Kidney glomerular epithelial cell (primary cell): ENCODE measurements at places on chromosomes 7 and 10.

DNA sequence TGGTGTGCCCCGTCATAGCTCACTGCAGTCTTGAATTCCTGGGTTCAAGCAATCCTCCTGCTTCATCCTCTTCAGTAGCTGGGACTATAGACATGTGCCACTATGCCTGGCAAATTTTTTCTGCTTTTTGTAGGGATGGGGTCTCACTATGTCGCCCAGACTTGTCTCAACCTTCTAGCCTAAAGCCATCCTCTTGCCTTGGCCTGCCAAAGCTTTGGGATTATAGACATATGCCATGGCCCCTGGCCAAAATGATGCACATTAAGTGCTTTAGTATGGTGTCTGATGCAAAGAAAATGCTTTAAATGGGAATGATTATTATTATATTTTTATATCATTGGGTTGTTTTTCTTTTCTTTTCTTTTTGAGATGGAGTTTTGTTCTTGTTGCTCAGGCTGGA is 33.2 kb upstream of the VCL start:
- no peak for DNase-seq

GRCh38 chr10:113128450-113129070 is 178.5 kb downstream of the TCF7L2 start:
- DNase-seq, result no peak

DNA sequence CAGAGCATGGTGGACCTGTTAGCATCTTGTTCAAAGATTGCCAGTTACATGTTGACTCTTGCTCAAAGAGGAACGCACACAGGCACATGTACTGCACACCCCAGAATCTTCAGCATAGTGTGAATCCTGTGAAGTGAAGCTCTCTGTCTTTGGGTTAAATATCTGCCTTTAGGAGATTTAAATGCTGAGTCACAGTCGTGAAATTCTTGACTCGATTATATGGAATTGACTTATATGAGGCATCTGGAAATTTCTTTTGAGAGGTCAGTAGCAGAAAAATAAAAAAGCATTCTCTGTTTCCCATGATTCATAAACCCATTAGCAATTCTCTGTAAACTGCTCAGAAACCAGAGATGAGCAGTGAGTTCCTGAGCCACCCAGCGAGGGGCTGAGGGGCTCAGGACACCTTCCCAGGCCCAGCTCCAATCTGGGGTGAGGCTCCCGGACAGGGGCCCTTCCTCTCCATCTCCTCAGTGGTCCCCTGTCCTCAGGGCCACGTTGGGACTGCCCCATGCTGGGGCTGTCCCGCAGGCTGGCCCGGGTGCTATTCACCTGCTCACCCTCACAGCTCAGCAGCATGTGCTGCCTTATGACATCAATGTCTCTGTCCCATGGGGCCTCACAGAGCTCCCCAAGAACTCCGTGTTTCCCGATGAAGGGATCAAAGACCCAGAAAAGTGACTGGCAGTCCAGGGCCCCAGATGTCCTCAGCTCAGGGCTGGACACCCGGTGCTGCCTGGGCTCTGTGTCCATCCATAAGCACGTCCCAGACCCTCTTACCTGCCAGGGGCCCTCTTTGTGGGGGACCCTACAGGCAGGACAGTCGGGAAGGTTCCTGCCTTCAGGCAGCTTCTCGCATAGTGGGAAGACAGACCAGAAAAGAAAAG is 50.0 kb upstream of the INSIG1 start:
- no peak for DNase-seq

GRCh38 chr10:12724807-12725579 is 276.5 kb downstream of the CCDC3 start:
- no peak for DNase-seq

GRCh38 chr10:126224967-126225671 is 163.2 kb downstream of the ADAM12 start:
- no peak for DNase-seq

DNA sequence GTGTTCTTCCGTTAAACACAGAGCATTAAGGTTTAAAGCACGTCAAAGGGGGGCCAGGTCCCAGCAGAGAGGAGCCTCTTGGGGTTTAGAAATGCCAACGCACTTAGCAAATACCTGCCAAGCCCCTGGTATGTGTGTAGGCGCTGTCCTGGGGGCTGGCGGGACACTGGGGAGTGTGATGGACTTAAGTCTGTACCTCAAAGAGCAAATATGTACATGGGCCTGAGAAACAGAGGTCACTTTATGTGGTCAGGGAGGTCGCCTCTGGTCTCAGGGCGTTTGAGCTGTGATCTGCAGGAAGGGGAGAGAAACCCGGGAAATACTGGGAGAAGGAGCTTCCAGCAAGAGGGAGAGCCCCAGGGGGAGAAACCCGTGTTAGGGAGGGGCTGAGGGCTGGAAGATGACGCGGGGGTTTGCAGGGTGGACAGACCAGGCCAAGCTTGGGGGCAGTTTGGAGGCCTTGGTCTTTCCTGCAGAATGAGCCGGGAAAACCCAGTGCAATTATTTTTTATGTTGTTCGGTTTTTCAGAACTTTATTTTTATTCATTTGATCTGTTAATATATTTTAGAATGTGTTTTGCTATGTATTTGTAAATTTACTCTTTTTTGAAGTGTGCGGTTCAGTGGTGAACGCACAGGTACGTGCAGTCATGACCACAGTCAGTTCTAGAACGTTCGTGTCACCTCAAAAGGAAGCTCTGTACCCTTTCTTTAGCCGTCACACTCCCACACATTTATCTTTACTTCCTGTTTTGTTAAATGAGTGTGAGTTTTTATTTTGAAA is 441.4 kb upstream of the FOXK1 start:
- DNase-seq, result no peak

GRCh38 chr7:128380483-128381106 is 19.1 kb upstream of the PRRT4 start:
- DNase-seq, result no peak

DNA sequence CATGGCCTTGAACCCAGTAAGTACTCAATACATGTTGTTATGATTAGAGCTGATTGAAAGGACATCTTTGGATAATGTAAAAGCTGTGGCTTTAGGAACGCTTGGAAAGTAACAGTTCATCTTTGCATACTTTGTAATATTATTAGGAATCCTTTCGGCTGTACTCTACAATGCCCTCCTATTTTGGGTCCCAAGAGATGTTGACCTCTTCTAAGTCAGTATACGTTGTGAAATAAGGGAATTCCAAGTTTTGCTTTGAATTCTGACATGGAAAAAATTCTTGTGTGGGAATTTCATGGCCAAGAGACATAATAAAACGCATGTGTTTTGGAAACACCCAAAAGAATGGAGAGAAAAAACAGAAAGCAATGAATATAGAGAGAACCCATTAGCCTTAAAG is 7.7 kb downstream of the AGR3 start:
- no peak for DNase-seq

- no peak for DNase-seq
Observed at GRCh38 chr7:87128861-87129267, 23.4 kb upstream of the DMTF1 start.

- DNase-seq, result no peak
Observed at GRCh38 chr10:113068178-113068890, 118.3 kb downstream of the TCF7L2 start.

DNA sequence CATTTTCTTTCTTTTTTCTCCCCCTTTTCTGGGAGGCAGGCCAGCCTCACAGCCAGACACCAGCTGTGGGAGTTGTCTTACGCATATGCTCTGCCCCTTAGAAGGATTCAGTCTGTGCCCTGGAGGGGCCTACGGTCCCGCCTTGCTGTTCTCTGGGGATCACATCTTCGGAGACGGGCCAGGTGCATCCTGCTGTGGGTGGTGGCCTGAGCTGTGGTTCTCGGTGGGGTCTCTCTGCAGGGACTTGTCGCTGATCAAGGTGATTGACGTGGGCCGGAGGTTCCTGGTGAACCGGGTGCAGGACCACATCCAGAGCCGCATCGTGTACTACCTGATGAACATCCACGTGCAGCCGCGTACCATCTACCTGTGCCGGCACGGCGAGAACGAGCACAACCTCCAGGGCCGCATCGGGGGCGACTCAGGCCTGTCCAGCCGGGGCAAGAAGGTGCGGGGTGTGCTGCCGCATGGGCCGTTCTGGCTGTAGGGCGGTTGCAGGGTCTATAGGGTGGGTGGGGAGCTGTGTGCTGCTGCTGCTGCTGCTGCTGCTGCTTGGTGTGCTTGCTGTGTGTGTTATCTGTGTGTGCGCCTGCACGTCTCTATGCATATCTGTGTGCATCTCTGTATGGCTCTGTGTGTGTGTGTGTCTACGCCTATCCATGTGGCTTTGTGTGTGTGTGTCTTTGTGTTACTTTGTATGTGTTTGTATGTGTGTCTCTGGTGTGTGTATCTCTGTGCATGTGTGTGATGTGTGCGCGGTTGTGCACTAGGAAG is 17.9 kb downstream of the PFKFB3 start:
- no peak for DNase-seq

DNA sequence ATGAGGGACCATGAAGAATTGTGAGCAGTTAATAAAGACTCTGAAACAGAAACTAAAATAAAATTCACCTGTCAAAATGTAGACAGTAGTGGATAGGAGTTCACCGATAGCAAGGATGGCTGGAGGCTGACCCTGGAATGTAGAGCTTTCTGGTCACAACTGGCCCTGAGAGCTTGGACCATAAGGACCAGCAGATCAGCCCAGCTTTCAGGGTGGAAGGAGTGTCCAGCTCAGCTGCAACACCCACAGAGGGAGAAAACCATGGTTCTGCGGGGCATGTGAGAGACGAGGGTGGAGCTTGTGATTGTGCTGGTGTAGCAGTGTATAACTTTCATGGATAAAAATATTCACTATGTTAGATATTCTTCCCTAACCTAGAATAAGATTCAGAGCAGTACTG is 199.9 kb downstream of the KCND2 start:
- no peak for DNase-seq

DNA sequence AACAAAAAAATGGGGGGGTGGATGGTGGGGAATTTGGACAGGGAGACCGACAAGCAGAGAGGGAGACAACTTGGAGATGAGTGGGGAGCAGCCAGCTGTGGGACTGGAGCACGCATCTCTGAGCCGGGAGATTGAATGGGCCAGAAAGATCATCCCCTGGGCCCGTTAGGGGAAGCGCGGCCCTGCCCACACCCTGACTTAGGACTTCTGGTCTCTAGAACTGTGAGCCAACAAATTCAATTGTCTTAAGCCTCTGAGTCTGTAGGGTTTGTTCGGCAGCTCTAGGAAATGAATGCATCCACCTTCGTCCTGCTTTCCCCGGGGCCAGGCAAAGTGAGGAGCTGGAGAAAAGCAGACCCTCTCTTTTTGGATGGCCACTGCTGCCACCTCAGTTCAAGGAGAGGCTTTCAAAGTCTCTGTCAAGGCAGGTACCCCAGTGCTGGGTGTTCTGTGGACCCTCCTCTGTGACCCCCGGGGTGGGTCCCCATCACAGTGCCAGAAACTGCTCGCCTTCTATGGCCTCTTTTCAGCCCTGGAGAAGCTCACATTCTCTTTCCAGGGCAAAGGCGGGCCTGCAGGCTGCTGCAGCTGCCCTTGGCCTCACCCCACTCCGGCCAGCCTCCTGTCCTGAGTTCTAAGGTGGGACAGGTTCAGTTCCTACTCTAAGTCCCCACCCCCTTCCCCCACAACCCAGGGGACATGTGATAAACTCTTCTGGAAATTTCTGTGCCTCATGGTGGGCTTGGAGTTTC is 423.2 kb downstream of the RPS24 start:
- DNase-seq, result no peak

GRCh38 chr7:64599359-64599758 is 36.5 kb upstream of the ZNF680 start:
- DNase-seq, result no peak

DNA sequence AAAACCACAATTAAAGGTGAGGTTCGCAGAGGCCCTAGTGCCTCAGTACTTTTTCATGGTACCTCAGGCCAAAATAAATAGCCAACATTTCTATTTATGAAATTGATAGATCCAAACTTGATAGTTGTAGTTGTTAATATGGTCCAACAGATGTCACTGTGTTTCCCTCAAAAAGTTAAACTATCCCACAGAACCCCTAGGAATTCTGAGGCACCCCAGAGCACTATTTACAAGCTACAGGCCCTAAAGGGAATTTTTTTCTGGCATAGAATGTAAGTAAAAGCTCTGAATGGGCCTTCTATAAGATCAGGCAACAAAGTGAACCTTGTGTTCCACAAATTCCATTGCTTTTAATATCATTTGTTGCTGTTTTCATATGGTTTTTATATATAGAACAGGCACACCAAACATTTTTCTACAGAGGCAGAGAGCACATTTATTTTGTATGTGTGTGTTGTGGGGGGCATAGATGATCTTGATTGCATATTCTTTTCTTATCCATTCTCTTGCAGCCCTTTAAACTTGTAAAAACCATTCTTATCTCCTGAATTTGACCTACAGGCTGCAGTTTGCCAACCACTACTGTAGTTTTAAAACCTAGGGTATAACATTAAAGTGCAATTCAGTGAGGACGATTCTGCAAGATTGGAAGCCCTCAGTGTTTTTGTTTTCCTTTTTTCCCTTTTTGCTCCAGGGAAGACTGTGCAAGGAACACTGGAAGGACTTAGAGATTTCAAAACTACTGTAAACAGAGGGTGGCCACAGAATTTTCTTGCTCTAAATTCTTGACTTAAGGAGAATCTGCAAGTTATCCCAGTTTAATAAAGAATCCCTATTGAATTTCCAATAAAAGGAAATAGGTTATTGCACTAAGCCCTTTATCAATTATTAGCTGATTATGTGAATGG is 3.5 kb upstream of the ARL4A start:
- no peak for DNase-seq

GRCh38 chr10:60627778-60628748 is 150.2 kb upstream of the CDK1 start:
- no peak for DNase-seq

DNA sequence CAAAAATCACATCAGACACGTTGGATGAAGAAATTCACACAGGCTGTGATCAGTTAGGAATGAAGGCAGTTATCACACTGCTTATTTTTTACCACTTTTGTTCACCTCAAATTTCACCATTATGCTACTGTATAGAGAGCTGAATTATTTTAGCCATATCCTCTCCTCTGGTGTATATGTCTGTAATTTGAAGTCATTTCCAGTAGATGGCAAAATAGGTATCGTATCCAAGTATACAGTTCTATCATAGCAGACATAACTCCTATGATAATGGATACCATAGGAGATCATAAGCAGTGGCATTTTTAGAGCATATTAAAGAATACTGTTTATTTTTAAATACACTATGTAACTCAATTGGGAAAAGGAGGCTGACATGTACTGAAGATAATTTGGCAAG is 909.7 kb downstream of the DNAJB9 start:
- no peak for DNase-seq

DNA sequence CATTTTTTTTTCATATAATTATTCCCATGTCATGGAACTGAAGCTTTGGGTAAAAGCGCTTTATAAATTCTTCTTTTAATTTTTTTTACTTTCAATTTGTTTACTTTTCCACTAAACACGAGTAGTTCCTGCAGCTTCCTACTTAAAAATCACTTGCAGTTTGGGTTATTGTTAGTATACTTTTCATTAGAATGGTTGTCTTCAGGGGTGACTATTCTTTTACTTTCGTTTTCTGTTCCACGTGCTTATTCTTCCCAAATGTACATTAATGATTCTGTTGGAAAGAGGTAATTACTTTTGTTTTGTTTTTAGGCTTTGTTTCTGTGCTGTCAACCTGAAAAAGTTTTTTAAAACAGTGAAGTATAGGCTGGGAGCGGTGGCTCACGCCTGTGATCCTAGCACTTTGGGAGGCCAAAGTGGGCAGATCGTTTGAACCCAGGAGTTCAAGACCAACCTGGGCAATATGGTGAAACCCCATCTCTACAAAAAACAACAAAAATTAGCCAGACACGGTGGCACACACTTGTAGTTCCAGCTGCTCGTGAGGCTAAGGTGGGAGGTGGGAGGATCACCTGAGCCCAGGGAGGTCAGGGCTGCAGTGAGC is 5.2 kb upstream of the CFAP69 start:
- no peak for DNase-seq
